ENCODE measurements at places on chromosomes 16 and 17.

- DNase-seq = no peak
Measured at GRCh38 chr17:19237389-19238166, 412 bp downstream of the EPN2 start.

DNA sequence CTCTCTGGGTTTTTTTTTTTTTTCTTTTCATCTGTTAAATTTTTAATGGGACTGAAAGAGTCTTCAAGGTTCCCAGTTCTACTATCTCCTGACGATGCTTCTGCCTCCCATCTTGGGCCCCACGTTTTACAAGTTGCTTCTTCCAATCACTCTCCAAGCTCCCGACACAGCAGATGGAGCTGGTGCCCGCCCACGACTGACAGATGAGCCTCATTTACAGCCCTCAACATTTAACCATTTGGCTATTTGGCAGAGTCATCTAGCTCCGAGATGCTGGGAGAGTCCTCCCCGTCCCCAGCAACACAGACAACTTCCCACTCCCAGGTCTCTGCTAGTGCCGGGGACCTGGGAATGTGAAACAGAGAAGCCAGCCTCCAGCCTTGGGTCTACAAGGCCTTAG lies 276.9 kb downstream of the SHISA9 start:
- no peak for DNase-seq

- DNase-seq = no peak
Measured at GRCh38 chr17:41103896-41104295, 1.3 kb upstream of the KRTAP4-9 start.

- DNase-seq = no peak
Measured at GRCh38 chr16:70253291-70254106, 1.8 kb upstream of the EXOSC6 start.

DNA sequence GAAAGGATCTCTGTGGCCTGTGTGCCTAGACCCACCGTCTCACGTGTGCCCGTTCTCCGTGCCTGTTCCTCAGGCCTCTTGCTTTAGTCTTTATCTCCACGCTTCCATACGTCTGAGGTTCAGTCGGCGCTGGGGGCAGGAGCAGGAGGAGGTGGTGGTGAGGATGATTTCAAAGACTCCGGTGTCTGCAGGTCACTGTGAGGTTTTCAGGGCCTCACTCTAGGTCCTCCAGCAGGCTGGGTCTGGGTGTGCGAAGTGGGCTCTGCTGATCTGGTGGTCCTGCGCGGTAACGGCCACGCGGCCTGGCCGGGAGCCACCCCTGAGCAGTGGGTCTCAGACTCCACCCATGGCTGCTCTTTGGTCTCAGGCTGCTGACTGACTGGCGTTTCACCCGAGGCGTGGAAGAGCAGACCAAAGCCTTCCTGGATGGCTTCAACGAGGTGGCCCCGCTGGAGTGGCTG lies 14.4 kb upstream of the CLEC18A start:
- no peak for DNase-seq

- DNase-seq = no peak
Measured at GRCh38 chr16:84086341-84086740, 30.4 kb downstream of the MBTPS1 start.

- no peak for DNase-seq
Measured at GRCh38 chr17:33777674-33778073, 477.4 kb upstream of the CCL2 start.

DNA sequence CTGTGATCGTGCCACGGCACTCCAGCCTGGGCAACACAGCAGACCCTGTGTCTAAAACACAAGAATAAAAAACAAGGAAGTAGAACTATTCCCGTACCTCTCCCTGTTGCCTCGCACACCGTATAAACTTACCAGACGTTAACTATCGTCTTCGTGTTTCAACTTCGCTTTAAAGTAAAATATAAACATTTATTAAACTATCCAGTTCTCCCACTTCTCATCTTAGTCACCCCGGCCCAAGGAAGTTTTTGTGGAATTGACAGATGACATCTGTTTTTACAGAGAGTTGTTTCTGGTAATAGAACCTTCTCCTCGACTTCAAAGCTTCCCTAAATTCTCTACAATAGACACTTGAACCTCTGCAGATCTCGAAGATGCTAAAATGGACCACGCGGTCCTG lies 83.1 kb downstream of the NXN start:
- DNase-seq = no peak

GRCh38 chr16:53022374-53022773 lies 30.3 kb downstream of the CHD9NB start:
- DNase-seq = no peak

- peak; percentile 2 for DNase-seq
Measured at GRCh38 chr17:58577696-58578095, 63.3 kb upstream of the MTMR4 start.

DNA sequence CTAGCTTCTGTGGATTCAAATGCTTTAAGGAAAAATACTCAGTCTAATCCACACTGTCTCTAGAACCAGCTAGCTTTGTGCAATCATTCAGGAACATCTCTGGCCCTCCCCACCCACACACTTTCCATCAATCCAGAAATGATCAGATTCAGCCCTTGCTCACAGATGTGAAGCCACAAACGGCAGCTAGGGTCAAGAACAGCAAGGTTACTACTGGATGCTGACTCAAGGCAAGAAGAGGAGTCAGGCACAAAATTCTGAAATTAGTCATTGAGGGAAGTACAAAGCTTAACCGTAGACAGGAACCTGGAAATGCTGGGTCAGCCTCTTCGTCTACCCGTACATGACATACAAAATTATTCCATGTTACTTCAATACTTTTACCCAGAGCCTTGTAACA lies 174.6 kb downstream of the CDH13 start:
- peak; percentile 3 for DNase-seq

- no peak for DNase-seq
Measured at GRCh38 chr17:76004750-76005262, 4.2 kb downstream of the CDK3 start.

- DNase-seq = no peak
Measured at GRCh38 chr16:29982560-29983419, 9.1 kb downstream of the TAOK2 start.

DNA sequence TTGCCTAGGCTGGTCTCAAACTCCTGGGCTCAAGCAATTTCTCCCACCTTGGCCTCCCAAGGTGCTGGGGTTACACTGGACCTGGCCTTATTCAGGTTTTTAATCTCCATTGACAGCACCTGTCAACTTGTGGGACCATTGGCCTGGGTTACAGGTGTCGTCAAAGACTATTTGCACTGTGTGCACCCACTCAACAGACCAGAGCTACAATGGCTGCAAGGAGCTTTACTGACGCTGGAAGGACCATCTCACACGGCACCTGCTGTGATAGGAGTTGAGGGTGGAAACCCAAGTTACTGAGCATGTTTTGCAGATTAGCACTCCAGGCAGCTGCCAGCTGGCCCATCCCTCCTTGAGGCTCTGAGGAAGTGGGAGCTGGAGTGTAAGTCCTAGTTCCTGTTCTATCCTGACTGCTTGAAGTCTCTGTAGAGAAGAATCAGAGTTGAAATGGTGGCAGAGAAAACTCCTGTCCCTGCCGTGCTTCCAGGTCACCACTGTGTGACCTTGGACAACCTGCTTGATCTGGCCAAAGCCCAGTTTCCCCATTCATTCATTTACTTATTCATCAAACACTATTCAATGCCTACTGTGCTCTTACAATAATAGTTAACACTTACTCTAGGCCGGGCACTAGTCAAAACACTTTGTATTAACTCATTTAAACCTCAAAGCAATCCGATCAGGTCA lies 42.4 kb upstream of the LONP2 start:
- DNase-seq = no peak

DNA sequence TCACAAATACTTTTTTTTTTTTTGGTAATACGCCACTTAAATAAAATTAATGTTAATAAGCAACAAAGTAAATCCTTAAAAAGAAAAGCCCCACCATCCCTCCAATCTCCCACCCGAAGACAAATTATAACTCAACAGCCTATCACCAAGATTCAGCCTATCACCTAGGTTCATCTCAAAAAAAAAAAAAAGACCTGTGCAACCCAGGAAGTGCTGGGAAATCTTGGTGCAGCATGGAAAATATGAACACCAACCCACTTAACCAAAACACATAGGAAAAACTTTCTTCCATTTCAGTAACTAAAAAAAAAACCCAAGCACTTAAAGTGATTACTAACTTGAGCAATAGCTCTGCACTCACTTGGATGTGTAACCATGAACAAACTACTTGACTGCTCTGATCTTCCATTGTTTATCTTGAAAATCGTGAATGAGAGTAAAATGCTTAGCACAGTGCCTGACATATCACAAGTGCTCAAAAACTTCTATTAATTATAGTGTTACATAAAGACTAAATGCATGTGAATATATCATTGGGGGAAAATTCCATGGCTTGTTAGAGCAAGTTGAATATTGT lies 90.4 kb downstream of the STH start:
- no peak for DNase-seq

DNA sequence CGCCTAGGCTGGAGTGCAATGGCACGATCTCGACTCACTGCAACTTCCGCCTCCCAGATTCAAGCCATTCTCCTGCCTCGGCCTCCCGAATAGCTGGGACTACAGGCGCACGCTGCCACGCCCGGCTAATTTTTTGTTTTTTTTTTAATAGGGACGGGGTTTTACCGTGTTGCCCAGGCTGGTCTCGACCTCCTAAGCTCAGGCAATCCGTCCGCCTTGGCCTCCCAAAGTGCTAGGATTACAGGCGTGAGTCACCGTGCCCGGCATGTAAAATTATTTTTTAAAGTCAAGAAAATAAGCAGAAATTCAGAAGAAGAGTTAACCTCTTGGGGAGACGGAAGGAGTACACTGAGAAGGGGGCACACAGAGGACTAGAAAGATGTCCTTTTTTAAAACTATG lies 27.5 kb downstream of the CDYL2 start:
- DNase-seq = no peak

GRCh38 chr17:29016345-29017210 lies 10.7 kb upstream of the SEZ6 start:
- DNase-seq = no peak

- DNase-seq = no peak
Measured at GRCh38 chr17:70028978-70029767, 45.9 kb upstream of the KCNJ16 start.

DNA sequence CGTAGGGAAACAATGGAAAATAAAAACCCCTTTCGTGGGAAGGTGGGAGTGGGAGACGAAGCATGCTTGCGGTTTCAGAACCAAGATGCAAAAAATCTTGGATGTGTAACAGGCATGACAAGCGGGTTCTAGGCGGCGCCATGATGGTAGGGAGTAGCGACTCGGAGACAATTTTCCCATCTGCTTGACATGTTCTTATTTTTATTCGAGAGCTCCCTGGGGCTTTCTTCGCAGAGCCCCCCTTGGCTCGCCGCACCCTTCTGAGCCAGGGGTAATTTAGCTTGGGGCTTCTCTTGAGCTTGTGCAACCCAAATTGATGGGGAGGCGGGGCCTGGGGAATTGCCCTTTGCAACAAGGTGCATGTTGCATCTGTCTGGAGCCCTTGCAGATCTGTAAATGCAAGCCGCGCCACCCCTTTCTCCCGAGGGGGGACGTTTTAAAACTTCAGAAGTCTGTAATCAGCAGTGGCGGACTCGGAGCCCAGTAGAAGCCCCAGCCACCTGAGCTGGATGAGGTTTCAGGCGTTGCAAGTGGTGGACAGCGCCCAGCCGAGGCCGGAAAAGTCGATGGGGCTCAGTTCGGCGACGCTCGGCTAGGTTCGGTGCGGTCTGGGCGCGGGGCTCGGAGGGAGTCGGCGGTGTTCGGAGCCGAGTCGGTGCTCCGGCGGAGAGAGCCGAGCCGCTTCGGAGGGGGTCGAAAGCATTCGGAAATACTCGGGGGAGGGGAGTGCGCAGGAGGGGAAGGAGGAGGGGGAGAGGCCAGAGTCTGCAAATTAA lies 2.9 kb downstream of the GNAO1 start:
- peak; percentile 64 for DNase-seq

DNA sequence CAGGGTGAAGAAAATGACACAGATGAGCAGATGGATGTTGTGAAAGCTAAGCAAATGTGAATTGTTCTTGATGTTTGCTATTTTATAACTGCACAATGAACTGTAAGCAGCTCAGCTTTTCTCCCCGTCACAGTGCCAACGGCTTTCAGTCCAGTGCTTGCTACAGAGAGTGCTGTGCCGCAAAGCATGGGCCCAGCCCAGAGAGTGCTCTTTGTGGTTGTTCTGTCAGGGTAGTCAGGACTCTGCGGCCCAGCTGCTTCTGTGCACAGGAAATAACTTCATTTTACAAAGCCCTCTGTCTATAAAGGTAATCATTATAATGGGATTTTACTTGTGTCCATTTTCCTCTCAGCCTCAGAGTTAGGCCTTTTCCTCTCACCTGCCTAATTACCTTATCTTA lies 39.1 kb downstream of the CDRT15 start:
- peak; percentile 49 for DNase-seq
